ENCODE measurements at places on chromosomes 7 and 10.

DNA sequence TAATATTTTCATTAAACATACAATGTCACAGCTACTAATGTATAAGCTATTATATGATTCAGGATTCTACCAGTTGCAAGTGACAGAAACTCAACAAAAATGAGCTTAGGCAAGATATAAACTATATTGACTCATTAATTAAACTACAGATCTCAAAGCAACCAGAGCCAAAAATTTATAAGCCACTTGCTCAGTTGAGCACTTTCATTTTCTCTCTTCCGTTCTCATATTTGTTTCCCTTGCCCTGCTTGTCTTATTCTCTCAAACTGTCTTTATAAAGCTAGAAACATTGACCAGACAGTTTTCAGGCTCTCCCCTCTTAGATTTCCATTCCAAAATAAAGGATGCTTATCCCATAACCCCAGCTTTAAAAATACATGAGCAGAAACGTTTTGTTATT is 60.2 kb upstream of the DGKB start:
- no peak for DNase-seq

DNA sequence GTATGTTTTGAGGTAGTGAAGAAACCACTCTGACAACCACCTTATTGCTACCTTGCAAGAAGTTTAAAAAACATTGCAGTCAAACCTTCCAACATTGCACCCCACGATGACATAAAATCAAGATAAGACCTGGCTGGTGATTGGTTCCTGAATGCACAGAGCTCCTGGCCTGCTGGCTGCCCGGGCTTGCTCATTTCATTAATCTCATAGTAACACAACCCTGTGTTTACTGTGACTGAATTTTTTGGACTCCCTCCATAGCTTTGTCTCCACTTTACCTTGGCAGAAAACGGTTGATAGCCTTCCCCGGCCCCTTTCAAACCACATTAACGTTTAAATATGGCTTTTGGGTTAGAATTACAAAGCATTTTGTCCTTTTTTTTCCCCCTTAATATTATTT is 27.5 kb downstream of the VWA2 start:
- no peak for DNase-seq

DNA sequence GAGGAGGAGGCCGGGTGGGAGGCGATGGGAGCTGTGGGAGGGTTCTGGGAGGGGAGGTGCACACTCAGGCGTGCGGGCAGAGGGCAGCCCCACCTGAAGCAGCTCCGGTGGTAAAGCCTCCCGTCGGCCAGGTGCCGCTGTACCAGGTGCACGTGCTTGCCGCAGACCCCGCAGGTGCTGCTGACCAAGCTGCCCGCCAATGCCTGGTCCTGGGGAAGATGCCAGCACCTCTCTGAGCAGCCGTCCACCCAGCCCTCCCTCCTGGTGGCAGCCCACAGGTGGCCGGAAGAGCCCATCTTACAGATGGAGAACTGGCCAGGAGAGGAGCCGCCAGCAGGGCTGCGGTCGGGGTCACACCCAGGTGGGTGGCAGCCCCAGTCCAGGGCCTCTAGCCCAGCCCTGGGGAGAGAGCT is 12.6 kb downstream of the MICALL2 start:
- no peak for DNase-seq

GRCh38 chr10:46311501-46311951 is 24.7 kb downstream of the ANTXRL start:
- no peak for DNase-seq

DNA sequence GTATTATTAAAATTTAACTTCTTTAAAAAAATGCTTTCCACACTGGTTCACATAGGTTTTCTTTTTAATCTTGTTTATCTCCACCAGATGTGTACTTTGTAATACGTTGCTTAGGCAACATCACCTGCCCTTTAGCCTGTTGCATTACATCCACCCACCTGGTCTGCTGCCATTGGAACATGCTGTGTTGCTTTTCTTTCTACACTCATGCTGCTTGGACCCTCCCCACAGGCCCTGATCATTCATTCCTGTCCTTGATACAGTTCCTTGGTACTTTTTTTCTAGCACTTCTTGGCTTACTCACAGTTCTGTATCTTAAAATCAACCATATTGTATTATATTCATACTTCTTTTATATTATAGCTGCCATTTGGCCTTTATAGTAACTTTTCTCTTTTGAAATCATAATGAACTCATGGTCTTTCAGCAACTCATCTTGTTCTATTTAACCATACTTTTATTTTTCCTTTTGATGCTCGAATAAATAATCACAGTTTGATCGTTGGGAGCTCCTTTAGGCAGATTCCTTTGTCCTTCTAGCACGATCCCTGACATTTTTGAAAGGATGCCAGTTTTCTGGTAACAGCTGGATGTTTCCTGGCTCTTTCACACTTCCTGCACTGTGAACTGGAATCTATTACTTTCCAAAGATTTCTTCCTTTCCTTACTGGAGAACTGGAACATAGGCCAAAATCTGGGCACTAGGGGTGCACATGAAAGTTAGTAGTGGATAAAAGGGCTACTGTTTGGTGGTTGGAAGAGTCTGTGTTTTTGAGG is 125.1 kb downstream of the CDK14 start:
- no peak for DNase-seq

GRCh38 chr7:76048668-76048988 is 722 bp downstream of the MDH2 start:
- no peak for DNase-seq

GRCh38 chr7:34949361-34949760 is 87.9 kb downstream of the DPY19L1 start:
- DNase-seq: no peak

DNA sequence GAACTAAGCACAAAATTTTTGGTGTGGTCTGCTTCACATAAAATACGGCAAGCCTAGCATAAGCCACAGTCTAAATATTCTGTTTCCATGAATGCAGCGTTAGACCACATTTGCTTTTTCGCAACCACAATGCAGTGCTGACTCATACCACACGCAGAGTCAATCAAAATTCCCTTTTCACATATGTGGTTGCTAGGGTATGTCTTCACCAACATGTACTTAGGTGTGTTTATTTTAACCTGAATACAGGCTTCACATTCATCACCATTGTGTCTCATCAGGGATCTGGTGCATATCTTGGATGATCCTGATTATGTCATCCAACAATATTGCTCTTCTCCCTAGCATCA is 90.8 kb downstream of the CHN2 start:
- no peak for DNase-seq

DNA sequence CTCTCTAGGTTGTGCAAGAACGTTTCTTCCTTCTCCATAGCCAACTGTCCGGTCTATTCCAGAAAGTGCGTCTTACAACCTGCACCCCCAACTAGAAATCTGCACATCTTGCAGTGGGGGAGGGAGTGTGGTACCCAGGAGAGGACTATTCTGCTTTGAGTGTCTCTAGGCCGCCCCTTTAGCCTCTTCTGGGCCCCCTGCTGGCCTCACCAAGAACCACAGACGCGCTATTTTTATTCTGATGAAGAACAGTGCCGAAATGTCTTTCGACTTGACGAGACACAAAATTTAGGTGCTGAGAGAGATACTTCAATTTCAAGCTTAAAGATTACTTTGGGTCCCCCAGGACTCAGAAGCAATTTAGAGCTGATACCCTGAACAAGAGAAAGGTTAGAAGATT is 1.0 kb downstream of the CNPY1 start:
- no peak for DNase-seq

DNA sequence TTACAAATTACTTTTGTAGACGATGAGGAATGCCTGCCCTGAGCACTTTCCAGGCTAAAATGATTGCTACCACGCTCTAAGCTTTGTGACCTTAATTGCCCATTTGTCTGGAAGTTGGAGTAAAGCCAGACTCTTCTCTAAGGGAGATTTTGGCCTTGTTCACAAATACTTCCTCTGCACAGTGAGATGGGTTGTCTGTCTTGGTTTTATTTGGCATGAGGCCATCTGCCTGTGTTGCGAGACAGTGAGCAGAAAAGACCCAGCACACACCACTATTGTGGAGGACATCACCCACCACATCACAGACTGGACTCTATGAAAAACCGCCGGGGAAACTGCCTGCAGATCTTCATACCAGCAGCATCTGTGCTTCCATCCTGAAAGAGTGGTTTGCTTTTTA is 138.4 kb downstream of the BICC1 start:
- no peak for DNase-seq

DNA sequence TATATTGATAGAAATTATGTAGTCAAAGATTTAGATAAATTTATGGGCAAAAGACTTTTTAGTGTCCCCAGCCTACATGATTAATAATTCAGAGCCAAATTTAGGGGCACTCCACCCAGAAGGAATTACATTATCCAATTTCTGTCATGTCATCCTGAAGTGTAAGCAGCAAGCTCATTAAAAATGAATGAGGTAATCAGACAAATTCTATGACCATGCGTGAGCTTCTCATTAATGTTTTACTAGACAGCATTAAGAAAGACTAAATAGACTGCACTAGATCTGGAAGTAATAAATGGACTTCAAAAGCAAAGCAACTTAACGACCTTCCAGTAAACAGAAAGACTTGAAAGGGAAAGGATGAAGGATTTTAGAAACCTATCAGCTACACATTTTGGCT is 22.7 kb upstream of the TRUB1 start:
- DNase-seq: no peak

DNA sequence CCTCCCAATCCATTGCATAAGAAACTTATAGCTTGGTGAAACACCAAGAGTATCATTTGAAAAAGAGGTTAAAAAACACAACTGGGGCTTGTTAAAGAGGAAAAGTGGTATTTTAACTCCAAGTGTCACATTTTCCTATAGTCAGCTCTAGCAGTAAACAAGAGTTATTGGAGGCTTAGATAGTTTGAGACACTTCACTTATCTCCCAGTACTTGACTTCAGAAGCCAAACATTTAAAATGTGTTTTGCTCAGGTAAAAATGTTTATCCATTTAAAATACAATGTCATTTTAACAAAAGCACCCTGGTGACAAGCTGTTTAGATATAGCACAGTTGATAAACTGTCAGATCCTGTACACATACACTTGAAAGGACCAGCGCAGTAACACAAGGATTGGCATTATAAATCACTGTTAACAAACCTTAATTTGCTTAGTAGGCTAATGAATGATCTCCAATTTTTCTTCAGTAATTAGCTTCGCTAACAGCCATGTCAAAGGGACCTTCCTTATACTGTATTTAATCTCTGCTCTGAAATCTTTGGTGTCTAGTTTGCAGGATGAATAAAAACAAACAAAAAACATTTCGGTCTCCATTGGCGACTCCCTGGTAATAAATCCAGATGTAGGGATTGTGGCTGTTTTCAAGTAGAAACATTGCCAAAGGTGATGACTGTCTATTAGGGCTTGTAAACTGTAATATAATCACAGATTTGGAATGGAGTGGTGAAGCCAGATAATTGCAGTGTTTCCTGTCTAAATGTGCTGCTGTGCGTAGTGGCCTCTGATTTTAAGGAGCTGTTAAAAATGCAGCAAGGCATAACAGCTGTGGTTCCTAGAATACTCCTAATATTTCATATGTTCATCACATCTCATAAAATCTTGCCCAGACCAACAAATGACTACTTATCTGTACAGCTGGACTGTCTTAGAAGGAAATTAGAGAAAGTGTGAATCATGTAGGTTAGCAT is 545.1 kb downstream of the AUTS2 start:
- no peak for DNase-seq

DNA sequence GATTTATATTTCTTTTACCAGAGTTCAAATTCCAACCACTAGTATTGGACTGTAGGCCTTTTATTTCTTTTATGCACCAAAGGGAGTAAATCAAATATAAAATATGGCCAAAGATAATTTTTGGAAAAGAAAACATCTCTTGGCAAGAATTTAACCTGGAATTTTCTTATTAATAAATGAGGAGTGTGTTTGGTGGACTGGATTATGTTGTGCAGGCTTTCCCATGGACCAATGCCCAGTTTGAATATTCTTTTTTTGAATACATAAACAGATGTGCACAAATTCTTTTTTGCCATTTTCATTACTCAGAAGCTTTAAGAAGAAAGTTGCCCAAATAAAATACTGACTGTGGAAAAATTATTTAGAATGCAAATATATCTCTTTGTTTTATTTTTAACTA is 22.1 kb upstream of the PRKG1 start:
- DNase-seq: no peak

- no peak for DNase-seq
Observed at GRCh38 chr7:156014808-156015207, 202.5 kb upstream of the SHH start.

DNA sequence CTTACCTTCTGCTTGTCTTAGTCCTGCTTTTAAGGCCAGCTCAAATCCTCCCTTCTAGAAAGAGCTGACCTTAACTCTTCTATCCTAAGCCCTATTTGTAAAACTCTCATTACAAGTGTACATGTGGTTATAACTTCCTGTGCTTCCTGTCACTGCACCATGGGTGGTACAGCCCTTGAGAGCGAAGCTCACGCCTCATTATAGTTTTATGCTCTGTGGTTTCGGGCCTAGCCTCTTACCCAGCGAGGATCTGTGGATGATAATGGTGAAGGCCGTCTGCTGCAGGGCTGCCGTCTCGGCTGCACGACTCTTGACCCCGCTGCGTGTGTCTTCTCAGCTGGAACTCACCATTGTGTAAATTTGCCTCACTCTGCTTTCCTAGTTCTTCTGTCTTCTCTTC is 74.6 kb downstream of the CUL1 start:
- peak; percentile 20 for DNase-seq

DNA sequence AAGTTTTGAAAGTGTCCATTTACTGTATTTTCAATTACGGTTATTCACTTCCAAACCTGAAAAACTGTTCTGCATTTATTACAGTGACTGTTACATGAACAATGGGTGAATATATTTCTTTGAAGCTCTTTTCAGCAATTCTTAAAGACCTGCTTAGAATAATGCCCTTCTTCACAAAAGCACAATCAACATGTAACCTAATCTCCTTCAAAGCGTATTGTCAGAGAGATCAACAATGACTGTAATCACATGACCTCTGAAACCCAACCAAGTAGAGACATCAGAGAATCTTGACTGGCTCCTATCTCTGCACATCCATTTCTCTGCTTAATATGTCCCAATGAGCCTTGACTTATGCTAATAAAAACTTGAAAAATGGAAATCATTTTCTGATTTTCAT is 126.7 kb downstream of the NRCAM start:
- DNase-seq: no peak

DNA sequence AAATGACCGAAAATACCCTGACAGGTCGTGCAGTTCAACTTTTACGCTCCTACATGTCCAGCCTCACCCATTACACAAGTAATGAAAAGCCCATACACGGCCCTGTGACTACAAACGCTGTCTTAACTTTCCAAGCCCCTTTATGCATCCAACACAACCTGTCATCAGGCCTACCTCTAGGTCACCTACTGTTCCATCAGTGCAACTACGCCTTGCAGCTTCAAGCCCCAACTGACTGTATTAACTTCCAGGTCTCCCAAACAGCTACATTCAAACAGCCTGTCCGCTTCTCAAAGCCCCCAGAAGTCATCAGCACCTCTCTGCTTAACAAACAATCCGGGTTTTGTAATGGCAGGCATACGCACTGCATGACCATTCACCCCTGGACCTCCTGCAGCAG is 19.2 kb downstream of the ZNF107 start:
- DNase-seq: no peak

- no peak for DNase-seq
Observed at GRCh38 chr7:33685981-33686683, 219.2 kb upstream of the BMPER start.

GRCh38 chr7:5472432-5473315 is 49.0 kb upstream of the TNRC18 start:
- no peak for DNase-seq

GRCh38 chr10:32600317-32600716 is 154.4 kb downstream of the CCDC7 start:
- DNase-seq: no peak

All from GM18507 (cell line).